ENCODE measurements at places on chromosomes 3 and 15.

DNA sequence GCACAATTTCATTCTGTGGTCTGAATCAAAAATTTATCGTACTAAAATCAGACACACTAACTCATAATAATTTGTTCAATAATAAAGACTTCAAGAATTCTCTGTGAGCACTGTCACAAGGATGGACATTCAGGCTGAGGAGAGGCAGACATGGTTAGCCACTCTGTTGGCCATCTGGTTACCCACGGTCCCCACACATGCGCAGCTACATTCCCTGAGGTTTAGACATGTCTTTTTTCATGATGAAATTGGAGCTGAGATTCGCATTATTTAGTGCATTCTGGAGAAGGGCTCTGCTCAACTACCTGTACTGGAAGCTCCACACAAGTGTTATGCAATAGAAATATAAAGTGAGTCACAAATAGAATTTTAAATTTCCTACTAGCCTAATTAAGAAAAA lies 156.9 kb downstream of the SUCNR1 start:
- DNase-seq: no peak

- no peak for DNase-seq
These were observed 92.8 kb downstream of the EOMES start for GRCh38 chr3:27629366-27629765.

DNA sequence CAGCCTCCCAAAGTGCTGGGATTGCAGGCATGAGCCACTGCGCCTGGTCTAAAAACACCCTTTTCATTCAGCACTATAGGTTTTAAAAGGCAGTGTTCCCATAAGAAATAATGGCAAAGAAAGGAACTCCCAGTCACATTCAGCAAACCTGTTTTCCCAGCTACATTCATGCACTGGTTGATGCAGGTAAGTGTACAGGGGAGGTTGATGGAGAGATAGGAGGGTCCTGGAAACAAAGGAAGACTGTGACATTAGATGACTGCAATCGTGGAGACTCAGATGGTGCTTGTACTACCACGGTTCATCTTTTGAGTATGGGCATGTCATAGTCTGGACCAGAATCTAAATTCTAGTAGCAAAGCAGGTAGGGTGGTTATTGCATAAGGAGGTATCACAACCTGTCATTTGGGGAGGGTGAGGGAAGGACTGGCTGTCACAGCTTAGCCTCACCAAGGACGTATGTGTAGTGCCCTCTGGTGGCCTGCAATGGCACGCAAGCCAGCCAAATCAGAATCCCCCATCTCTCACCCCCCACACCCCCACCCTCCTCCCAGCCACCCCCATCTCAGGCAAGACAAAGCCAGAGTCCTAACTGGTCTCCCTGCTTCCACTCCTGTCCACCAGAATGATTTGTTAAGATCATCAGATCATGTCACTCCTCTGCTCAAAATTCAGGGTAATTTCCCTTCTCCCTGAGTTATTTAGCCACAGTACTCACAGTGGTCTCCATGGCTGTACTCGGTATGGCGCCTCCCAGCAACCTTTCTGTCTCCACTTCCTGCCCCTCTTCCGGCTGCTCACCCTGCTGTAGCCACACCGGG lies 28.8 kb upstream of the UBL7 start:
- DNase-seq: peak; percentile 66

DNA sequence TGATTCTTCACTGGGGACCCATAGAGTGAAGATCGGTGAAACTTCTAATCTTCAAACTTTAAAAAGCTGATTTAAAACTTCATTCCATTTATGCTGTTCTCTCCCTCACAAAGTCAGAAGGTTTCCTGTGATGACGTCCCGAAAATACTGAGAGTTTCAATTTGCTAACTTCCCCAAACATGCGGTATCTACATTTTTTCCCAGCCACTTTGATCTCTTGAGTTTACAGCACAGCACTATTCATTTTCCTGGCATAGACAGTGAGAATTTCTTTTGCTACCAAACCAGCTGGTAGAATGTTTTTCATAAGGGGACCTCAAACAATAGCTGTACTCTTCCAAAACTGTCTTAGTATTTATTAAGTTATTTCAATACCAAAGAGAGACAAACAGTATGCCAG lies 156.8 kb downstream of the LSAMP start:
- no peak for DNase-seq

DNA sequence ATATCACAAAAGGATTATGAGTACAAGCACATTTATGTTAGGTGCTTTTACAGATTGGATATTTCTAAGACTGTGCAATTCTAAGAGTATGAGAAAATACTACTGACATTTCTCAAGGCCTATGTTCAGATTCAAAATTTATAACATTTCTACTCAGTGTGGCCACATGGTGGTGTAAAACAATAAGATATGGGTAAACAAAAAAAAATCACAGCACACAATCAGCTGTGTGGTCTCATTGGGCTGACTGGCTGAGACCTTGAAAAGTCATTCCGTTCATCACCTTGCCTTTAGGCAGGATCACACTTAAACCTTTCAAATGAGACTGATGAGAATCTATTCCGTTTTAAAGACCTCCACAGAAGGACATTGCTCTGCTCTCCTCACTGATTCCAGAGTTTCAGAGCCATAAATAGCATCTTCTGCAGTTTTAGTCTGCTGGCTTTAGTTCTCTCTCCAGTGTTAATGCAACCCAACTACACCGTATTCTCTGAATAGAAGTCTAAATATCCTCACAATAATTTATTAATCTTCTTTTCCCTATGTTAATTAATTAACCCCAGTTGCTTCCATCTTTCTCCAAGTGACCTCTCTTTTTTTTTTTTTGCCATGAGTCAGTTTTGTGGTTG lies 158.2 kb downstream of the SPATA16 start:
- DNase-seq: no peak

GRCh38 chr3:25454005-25454927 lies 26.2 kb downstream of the RARB start:
- no peak for DNase-seq

DNA sequence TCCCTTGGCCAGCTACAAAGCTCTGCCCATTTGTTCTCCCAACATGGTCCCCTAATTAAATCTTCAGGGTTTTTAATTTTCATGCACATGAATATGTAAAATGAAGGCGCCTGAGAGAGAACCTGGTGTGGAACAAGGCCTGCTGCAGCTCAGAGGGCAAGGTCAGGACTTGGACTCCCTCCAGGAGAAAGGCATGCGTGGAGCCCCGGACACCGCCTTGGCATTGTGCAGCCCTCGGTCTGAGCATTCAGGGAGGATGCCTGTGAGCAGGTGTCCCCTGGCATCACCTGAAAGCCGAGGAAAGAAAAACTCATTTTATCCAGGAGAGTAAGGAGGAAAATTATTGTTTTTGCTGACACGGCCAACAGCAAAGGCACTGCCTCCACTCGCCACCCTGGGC lies 33.8 kb upstream of the EPHB1 start:
- DNase-seq: no peak

- DNase-seq: no peak
These were observed 1.7 kb downstream of the BNC1 start for GRCh38 chr15:83282776-83283137.

DNA sequence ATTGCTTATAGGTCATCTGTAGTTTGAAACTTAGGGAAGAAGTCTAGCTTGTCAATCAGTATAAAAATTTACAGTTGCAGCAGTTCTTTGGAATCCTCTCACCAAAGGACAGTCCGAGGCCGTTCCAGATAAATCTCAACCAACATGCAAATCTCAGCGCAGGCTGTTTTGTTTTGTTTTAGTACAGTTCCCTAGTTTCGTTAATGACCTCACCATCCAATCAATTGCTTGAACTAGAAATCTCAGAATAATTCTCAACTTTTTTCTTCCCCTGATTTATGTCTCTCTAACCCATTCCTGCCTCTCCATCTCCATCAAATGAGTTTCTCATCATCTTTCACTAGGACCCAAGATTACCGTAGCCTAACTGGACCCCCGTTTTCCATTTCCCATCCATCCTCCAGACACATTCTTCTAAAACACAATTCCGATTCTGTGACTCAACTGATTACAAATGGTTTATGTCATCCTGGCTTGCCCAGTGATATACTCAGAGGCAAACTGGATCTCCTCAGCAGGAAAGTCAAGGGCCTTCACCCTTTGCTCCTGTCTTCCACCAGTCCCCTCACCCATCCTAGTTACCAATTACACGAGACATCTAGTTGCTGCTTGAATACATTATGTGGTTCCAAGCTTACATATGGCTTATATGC lies 1.3 kb downstream of the SMCO1 start:
- DNase-seq: no peak

DNA sequence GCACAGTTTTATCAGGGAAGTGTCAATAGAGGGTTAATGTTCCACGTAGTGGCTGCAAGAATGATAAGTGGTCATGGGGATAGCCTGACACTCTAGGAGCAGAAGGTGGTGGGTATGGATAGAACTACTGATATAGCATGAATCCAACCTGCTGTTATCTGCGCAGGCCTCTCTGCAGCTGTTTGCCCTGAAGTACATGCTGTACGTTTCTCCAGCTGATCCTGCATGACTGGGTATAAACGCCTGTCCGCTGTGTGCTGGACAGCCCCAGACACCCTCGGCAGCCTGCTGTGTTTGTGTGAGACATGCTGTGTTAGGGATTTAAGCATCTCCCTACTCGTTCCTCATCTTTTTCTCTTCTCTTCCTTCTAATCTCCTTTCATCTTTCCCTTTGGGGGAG lies 87.1 kb downstream of the LPP start:
- no peak for DNase-seq

GRCh38 chr3:189699885-189700284 lies 68.7 kb downstream of the TP63 start:
- DNase-seq: no peak

- DNase-seq: no peak
These were observed 50.0 kb downstream of the DHX30 start for GRCh38 chr3:47852604-47853602.

DNA sequence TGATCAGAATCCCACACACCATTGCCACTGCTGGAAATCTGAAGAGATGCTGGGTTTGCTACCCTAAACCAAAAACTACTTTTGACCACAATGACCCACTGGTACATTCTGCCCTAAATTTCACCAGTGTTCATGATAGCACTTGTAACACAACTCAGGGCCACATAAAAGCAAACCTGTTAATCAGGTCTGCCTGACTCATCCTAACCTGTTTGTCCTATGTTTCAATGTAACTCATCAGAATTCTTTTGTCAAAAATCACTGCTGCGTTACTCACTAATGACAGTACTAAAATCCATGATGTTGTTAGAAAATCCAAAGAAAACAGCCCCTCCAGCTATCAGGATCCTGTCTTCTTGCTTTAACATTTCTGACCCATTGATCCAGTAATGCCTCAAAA lies 55.6 kb upstream of the XCR1 start:
- no peak for DNase-seq

- DNase-seq: no peak
These were observed 257.8 kb downstream of the PLCL2 start for GRCh38 chr3:17142516-17142915.

GRCh38 chr15:75544359-75544758 lies 34.8 kb downstream of the PTPN9 start:
- DNase-seq: no peak

DNA sequence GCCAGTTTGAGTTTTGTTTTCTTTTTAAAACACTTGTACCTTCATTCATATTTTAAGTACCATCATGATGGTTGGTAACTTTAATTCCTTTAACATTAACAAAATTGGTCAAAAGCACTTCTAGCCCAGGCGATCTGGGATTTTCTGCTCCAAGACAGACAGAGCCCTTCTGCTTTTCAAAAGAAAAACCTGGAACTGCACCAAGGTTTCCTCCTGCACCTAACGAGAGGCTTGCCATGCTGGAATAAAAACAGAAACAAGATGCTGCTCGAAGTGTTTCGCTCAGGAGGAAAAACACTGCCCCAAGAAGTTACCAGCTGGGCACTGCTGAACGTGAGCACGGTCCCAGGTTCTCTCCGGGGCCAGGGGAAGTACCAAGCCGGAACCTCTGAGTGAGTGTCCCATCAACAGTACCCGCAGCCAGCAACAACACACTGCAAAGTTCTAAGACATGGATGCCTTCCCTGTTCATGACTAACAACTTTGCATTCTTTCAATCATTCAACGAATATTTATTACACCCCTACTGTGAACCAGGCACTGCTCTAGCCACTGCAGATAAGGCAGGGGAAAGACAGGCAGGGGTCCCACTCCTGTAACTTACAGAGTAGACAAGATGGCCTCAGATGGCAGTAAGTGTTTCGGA lies 98.8 kb downstream of the XXYLT1 start:
- no peak for DNase-seq

GRCh38 chr3:174439331-174440252 lies 419.5 kb upstream of the NAALADL2 start:
- DNase-seq: no peak

DNA sequence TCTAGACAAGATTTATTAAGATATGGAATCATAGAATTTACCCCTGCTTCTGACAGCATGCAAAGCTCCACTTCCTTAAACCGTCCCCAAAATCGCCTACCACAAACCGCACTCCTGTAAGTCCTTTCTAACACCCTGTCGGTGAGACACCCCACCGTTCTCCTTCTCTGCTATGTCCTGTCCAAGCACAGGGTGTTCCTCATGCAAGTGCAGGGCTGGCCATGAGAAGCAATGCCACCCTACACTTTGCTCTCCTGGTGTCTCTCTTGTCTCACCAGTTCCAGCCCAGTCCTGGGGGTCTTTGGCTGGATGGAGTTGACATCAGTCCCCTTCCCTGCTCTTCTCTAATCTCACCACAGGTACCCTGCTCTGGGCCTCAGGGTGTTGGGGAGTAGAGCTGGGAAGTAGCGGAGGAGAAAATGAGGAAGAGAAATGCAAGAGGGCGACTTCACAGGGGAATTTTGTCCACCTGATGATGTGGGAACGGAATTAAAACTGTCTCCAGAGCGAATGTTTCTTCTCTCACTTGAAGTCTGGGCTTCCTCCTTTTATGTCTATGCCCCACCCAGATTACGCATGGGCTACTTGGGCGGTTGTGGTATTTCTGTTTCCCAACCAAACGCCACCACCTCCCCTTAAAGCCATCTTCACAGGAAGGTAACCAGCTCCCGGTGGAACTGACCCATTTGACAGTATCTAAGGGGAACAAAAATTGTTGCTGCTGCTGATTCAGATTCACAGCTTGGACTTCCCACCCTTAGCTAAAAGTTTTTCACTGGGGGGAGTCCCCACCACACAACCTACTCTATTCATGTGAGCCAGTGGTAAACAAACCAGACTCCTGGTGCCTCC lies 49.9 kb downstream of the CASR start:
- DNase-seq: no peak

DNA sequence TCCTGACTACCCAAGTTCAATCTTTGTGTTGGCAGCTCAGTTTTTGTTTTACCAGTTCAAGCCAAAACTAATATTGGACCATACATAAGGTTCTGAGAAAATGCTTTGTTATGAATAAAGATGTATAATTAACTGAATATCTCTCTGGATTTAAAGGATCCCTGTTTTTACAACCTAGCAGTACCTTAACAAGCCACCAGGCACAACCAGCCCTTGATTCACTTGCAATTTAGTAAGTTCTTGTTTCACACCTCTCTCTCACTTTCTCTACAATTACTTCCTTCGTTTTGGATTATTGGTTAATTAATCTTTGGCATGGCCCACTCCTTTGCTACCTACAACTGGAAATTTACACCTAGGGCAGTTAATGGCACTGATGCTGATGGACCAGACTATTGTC lies 531.9 kb downstream of the SQOR start:
- no peak for DNase-seq
